ENCODE measurements at places on chromosomes 1 and 21.
A peak's percentile ranks its signal among the peaks of the same experiment; 100 is the strongest.

- DNase-seq, result no peak
Observed at GRCh38 chr1:97806326-97806725, 114.5 kb downstream of the DPYD start.

- DNase-seq, result no peak
Observed at GRCh38 chr1:66984491-66984890, 59.7 kb downstream of the MIER1 start.

- DNase-seq, result no peak
Observed at GRCh38 chr1:38481871-38482826, 377.4 kb downstream of the RRAGC start.

- peak; percentile 49 for DNase-seq
Observed at GRCh38 chr1:52906135-52906603, 15.4 kb downstream of the ECHDC2 start.

DNA sequence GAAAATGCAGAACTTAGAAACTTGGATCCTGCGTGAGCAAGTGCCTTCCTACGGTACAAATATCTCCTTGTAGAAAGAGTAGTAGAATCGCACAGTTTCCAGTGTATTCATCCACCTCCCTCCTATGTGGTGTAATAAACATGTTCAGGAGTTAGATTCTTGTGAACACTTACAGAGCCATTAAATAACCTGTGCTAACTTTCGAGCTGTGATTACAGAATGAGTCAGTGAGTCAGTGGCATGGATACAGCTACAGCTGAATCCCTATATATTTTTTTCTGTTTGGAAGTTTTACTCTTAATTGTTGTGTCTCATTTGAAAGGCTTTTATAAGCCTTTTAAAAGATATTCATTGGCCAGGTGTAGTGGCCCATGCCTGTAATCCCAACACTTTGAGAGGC, 148.7 kb downstream of the EDEM3 start:
- no peak for DNase-seq

GRCh38 chr1:180190091-180190490, 35.4 kb downstream of the QSOX1 start:
- DNase-seq, result no peak

DNA sequence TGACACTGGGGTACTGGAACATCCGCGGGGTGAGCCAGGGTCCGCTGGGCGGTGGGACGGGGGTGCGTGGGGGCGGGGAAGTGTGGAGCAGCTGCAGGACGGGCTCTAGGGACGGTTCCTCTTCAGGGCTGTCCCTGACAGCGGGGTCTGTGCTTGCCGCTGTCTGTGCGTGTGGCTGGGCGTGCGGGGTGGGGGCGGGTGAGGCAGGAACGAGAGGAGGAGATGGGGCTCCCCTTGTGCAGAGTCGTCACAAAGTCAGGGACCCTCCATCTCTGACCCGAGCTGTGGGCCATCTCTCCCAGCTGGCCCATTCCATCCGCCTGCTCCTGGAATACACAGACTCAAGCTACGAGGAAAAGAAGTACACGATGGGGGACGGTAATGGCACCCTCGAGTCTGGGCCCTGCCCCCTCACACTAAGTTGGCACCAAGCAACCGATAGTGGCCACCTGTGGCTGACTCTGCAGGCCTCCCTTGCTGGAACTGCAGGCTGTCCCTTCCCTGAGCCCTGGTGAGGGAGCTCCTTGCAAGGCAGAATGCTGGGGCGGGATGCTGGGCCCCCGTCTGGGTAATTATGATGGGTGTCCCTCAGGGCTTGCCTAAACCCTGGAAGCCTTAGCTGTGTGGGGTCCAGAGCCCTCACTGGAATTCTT, 392 bp downstream of the GSTM2 start:
- DNase-seq, result peak; percentile 47

DNA sequence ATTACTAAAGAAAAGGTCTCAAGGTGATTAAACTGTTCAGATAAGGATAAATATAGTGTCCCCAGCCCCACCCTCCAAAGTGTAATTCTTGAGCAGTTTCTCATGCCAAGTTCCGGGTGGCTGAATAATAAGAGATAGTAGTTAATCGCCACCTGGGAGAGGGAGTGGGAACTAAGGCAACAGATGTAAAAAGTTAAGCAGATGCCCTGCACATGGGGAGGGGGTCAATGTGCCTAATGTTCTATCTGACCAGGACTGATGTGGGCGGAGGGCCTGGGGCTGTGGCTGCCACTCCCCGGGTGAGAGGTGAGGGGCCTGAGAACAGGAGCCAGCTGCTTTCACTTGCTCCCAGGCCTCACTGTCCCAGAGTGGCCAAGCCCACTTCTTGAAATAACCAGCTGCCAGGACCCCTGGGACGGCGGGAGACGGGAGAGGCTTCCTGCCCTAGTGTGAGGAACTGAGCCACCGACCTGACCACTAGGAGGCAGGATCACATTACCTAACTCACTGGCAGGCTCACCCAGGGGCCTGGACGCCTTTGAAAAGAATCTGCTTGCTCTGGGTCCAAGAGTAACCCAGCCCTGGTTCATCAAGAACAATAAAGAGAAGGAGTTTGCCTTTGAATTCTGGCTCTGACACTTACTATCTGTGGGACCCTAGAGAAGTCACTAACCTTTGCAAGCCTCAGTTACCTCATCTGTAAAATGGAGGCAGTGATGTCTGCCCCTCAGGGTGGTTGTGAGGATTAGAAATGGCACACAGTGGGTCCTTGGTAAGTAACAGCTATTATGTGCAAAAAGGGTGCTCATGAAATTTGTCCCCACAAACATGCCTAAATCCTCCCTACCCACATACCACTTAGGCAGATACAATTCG, 179.2 kb downstream of the ATG4C start:
- DNase-seq, result peak; percentile 81

DNA sequence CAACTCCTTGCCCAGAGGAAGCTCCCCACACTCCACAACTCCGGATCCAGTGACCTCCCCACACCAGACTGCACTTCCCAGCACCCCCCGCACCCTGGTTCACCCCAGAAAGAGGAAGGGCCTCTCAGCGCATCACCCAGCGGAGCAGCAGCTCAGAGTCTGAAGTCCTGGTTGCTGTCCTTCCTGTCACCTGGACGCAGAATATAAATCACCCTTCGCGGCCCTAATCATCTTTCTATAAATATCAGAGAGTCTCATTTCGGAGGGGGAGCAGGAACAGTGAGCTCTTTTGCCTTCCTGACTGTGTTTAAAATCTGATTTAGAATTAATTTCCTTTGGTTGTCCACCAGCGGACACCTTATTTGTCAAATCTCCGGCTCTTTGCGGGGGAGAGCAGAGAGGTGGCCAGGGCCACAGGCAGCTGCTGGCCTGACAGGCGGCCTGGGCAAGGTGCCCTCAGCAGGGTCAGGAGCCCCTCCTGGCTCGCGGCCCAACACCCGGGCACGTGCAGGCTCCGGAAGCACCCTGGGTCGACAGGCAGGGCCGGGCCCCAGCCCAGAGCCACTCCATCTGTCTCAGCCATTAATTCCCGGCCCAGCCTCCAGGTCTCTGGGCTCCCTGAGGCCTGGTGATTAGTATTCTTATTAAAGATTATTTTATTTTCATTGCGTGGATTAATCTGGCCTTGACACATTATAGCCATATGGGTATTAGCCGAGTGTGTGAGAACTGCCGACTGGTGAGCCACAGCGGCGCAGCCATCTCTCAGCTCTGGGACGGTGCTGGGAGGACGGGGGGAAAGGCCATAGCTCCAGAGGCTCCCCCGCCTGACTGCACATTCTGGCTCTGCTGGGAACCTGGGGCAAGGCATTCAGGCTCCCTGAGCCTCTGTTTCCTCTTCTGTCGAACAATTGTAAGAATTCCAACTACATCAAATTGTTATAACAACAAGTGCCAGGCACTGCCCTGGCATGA, 19.7 kb downstream of the EPHA8 start:
- no peak for DNase-seq

GRCh38 chr1:115651391-115651790, 9.6 kb downstream of the VANGL1 start:
- no peak for DNase-seq

GRCh38 chr1:94817712-94818111, 2.4 kb upstream of the SLC44A3 start:
- DNase-seq, result no peak

DNA sequence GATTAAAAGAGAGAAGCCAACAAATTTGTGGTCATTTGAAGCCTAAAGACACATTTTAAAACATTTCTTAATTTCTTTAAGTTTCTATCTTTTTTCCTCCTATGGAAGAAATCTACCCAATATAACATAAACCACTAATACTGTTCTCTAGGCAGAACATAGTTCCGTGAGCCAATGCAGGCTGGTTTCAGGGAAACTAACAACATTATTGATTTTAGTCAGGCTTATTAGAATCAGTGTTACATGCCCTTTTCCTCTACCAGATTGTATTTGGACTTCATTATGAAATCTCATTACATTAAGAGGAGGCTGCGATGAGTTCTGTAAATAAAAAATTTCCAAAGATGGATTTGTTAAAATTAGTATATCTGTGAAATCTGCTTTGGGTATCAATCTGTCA, 249.9 kb downstream of the PTBP2 start:
- DNase-seq, result no peak

- no peak for DNase-seq
Observed at GRCh38 chr1:165057956-165058355, 298.6 kb downstream of the LMX1A start.

DNA sequence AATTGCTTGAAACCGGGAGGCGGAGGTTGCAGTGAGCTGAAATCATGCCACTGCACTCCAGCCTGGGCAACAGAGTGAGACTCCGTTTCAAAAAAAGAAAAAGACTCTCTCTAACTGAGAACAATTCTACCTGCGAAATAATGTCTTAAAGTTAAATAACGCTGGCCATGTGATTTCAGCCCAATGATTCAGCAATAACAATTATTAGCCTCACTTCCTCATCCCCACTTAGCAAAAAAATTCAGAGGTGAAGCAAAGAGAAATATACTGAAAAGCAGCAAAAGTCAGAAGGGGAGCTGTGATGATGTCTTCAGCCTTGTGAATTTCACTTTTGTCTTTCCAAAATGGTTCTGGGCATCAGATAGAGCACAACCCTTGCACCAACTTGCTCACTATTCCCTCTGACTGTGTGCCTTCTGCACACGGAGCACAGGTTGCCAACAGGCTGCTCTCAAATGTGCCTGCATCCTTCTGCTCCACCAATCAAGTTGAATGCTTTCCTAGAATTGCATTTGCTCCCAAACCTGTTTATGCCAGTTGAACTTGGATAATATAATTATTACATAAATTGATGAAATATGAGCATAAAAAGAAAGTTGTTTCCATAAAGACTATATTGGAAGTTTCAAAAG, 79.8 kb upstream of the IPO9 start:
- no peak for DNase-seq

- DNase-seq, result no peak
Observed at GRCh38 chr1:198598796-198599321, 40.0 kb upstream of the PTPRC start.

- no peak for DNase-seq
Observed at GRCh38 chr1:194084755-194085154, 898.3 kb upstream of the B3GALT2 start.

GRCh38 chr1:165925498-165926079, 98.2 kb downstream of the UCK2 start:
- DNase-seq, result no peak

- DNase-seq, result no peak
Observed at GRCh38 chr1:183282101-183282855, 96.2 kb downstream of the LAMC2 start.

DNA sequence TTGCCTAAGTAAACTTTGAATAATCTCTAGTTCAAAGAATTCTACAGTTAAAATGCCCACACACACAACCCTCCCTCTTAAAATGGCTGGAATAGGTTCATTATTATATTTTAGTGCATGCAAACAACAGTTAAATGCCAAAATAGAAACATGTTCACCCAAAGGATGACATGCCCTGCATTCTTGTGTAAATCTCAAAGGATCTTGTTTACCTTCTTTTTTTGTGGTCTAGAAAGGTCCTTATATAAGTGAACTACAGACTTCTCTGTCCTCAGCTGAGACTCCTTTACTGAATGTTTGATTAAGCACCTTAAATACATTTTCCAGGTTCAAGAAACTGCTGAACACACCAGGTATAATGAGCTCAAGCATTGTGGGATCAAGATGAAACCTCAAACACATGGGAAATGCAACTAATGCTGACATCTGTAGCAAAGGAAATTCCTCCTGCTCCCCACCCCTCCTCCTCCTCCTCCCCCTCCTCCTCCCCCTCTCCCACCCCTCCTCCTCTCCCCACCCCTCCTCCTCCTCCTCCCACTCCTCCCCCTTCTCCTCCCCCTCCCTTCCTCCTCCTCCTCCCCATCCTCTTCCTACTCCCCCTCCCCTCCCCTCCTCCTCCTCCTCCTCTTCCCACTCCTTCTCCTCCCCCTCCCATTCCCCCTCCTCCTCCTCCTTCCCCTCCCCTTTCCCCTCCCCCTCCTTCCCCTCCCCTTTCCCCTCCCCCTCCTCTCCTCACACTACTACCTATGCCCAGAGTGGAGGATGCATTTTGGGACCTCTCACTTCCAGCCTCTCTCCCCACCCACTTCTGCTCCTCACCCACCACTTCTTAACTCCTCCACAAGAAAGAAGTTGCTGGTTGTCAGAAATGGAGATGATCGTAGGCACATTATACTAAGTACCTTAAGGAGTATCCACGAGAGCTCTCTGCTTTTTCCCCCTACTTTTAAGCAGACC, 233.9 kb downstream of the MRPL39 start:
- DNase-seq, result no peak

DNA sequence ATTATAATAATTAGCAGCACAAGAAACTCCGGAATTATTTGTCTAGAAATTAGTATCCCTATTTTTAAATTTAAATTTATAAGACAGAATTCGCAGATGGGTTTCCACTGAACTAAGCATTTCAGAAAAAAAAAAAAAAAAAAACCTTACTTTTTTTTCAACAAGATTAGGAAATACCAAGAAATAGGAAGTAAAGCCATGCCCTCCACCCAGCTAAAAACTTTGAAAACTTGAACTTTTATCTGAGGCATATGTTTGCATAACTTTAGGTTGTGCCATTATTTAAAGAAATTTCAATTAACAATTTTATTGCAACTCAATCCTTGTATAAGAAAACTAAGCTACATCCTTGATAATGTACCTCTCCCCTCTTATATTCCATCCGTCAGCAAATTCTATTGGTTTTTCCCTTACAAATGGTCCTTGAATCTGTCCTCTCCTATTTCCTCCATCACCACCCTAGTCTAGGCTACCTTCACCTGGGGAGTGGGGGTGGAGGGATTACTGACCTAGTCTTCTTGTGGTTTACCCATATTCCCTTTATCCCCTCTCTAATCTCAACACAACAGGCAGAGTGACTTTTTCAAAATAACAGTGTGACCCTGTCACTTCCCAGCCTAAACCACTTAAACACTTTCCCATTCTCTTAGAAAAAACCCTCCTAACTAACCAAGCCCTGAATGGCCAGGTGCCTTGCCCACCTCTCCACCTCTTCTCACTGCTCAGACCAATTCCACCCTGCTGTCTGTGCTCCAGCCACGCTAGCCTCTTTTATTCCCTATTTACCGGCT, 1.4 kb upstream of the EVI5 start:
- no peak for DNase-seq

- DNase-seq, result no peak
Observed at GRCh38 chr21:39221282-39221996, 38.2 kb upstream of the PSMG1 start.

- DNase-seq, result no peak
Observed at GRCh38 chr1:3391711-3392110, 62.8 kb upstream of the ARHGEF16 start.

Measured in NCI-H526 (cell line).